ENCODE measurements at places on chromosomes 11 and 22. TPM values are rescaled to one million over a fixed set of nuclear protein-coding genes. Genes with fewer than 3 reads are reported as not detected.

GRCh38 chr11:36399236-36399635, 103.1 kb downstream of the PRR5L start:
- no peak for DNase-seq

FGF4 gene
- not detected for total RNA-seq

IZUMO1R gene
- not detected for total RNA-seq

FOLR2 gene
- total RNA-seq = 1.5 TPM

DNA sequence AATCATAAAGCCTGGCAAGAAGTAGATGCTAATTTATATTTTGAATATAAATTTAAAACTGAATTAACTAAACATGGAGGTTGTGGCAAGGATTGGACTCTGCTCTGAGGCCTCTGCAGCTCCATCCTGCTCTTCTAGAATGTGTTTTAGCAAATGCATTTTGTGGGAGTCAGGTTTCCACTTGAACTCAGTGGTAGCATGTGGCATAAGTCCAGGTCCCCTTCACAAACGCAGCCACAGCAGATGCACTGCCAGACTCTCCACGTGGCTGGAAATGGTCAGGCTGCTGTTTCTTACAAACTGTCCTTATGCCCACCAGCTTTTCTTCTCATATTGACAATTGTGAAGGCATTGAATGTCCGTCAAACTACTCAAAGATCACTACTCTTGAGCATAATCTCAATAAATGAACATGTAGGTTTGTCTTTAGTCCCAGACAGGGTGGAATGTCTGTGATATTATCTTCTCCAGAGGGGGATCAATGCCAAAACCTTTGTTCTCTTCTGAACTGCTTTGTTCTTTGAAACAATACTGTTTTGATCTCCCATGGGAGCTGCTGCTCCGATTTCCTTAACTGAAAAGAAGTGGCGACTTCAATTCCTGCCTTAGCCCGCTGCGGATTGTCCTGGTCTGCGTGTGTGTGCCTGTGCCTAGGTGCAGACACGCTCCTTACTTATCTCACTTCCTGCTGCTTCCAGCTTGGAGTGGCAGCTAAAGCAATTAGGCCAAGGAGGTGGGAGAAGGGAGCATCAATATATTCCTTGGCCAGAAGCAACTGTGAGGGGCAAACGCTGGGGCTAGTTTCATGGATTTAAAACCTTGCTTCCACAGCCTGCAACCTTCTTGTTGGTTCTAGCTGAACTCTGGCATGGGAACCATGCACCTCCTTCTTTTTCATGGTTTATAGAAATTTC, 24.2 kb downstream of the EIF4G2 start:
- no peak for DNase-seq

- DNase-seq = no peak
These were observed 77.6 kb downstream of the BMAL1 start for GRCh38 chr11:13355191-13355590.

- no peak for DNase-seq
These were observed 104.7 kb downstream of the TBC1D22A start for GRCh38 chr22:46867106-46867505.

- peak; percentile 62 for DNase-seq
These were observed 168.8 kb downstream of the RCN1 start for GRCh38 chr11:32259641-32260081.

DNA sequence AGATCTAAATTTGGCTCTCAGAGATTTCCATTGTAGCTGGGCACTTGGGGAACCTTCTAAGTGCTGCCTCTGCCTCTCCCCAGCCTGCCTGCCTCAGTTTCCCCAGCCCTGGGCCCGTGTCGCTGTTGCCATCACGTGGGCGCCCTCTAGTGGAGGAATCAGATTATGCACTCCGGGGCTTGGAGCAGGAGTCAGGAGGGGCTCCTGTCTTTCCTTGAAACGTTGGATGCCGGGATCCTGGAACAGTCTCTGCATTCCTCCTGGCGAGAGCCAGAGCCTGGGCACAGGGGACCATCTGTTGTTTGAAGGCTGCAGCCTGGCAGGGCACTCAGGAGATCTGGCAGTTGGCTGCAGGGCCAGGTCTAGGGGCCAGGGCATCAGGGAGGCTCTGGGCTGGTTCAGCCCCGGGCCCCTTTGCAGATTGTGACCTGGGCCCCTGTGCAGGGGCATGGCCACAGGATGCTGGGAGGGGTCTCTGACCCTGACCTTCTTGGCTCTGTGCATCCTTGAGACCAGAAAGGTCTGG, 71.6 kb downstream of the LRP5 start:
- DNase-seq = no peak

- DNase-seq = no peak
These were observed 66.2 kb downstream of the TNRC6B start for GRCh38 chr22:40243891-40244290.

RAB38 gene
- 8.4 TPM for total RNA-seq

DNA sequence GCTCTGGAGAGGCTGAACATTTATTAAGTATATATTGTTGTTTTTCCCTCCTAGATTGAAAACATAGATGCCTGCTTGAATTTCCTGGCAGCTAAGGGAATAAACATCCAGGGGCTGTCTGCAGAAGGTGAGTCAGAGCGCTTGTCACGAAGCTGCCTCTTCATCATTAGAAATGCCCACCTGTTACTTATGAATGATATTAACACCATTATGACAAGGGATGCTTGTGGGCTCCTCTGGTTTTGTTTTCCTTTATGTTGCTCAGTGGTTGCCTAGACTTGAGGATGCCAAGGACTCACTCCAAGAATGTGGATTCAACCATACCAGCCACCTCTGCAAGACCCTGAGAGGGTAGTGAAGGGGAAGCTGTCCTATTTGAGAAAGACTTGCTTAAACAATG, 156.2 kb downstream of the NAV2 start:
- no peak for DNase-seq

- no peak for DNase-seq
These were observed 2.5 kb upstream of the FEZ1 start for GRCh38 chr11:125498521-125498920.

- DNase-seq = no peak
These were observed 67.2 kb upstream of the BMAL1 start for GRCh38 chr11:13210424-13210823.

DNA sequence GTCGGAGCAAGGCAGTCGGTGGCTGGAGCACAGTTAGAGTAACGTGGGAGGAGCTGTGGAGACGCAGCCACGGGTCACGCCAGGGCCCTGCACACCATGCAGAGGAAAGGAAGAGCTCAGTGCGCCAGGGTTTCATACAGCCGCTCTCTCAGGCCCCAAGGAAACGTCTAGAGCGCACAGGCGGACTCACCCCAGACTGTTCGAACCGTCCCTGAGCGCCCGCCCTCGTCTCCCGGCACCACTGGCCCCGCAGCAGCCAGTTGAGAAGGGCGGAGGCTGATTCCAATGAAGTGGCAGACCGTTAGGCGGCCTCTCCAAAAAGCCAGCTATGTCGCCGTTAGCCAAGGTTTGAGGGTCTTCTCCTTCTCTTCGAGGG, 483 bp upstream of the HYLS1 start:
- DNase-seq = no peak

HSPB2 gene
- total RNA-seq = not detected

DNA sequence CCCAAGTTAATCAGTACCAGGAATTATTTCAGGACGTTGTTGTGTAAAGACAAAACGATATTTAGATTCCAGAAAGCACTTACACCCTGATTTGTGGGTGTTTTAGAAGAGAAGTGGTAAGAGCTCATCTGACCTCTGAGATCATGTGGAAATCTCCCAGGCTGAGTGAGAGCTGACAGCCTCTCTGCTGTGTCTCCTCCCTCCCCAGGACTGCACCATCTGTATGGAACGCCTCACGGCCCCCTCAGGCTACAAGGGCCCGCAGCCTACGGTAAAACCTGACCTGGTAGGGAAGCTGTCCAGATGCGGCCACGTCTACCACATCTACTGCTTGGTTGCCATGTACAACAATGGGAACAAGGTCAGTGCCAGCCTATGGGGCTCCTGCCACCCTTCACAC, 20.0 kb downstream of the DTX4 start:
- DNase-seq = no peak

DNA sequence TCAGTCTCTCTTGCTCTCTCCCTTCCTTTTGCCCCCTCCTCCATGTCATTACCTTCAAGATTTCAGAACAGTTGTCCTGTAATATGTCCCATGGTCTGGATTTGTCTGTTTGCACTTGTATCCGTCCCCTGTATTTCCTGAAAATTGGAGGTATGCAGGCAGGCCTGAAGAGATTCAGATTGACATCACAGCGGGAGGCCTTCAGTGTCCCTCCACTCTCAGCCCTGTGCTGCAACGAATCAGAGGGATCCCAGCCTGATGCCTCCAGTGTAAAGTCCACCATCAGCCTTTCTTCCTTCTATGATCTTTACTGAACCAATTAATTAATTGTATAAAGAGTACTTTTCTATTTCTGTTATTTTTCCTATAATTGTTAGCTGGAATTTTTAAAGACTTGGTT, 57.3 kb downstream of the ELMOD1 start:
- no peak for DNase-seq

DNA sequence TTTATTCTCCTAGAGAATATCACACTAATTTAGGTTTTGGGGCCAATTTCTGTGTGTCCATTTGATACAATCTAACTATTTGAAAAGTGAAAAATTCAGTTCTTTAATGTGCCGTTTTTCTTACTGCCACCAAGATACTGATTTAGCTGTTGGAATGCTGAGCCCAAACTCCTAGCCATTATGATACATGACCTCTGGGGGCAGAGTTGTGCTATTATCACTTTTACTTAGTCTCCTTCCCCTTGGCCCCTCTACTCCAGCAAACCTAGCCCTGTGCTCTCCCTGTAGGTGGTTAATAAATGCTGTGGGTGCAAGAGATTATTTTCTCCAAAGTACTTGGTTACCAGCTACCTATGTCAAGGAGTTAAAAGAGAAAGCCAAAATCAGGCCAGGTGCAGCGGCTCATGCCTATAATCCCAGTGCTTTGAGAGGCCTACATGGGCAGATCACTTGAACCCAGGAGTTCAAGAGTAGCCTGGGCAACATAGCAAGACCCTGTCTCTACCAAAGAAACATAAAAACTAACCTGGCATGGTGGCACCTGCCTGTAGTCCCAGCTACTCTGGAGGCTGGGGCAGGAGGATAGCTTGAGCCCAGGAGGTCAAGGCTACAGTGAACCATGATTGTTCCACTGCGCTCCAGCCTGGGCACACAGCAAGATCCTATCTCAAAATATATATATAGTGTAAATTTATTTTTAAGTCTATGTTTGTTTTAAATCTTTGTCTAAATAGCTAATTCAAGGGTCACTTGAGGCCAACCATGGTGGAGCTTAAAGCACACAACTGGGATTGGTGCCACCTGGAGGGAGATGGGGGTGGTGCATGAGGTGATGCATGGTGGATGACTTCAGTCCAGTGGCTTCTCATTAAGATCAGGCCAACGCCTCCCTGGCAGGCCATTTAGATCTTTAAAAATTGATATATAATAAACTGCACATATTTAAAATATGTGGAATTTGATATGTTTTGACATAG, 193.2 kb upstream of the PLET1 start:
- DNase-seq = no peak

DNA sequence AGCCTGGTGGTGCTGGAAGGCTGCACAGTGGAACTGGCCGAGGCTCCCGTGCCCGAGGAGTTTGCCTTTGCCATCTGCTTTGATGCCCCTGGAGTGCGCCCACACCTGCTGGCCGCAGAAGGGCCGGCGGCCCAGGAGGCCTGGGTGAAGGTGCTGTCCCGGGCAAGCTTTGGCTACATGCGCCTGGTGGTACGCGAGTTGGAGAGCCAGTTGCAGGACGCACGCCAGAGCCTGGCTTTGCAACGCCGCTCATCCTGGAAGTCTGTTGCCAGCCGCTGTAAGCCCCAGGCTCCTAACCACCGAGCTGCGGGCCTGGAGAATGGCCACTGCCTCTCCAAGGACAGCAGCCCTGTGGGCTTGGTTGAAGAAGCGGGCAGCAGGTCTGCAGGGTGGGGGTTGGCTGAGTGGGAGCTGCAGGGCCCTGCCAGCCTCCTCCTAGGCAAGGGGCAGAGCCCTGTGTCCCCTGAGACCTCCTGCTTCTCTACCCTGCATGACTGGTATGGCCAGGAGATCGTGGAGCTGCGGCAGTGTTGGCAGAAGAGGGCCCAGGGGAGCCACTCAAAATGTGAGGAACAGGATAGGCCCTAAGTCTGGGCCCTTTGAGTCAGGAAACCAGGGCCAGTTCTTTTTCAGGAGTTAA, 1.9 kb upstream of the SMDT1 start:
- DNase-seq = no peak

- DNase-seq = no peak
These were observed 10.7 kb downstream of the PPM1F start for GRCh38 chr22:21941921-21942320.

DNA sequence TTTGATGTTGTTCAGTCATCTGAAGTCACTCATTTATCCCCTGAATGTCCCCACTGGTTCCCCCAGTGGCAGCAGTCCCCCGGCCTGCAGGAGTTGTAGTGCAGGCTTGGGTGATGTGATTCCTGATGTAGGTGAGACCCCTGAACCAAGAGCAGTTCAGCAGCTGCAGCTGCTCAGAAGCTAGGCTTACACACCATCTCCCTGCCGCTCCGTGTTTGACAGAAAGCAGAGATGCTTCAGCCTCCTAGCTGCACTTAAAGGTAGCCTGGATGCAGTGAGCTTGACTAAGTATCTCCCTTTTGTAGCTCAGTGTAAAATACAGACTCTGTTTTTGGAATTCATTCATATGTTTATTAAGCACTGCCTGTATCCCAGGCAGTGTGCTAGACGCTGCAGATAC, 47.3 kb downstream of the C22orf31 start:
- no peak for DNase-seq

DNA sequence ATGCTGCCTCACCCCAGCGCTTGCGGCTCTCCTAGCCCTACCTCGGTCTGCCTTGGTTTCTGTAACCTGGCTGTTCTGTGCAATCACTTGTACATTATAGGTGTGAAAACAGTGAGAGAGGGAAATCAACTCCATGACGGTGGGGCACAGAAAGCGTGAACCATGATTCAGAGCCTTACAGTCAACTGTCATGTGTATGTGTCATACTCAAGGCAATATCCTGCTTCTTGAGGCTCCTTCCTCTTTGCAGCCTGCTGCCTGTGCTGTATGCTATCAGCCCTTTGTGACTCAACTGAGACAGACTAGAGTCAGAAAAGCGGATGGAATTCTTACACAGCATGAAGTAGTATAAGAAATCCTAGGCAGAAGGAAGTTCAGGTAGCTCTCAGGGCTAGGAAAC, 2.1 kb downstream of the NRIP3 start:
- DNase-seq = no peak

CDCA5 gene
- total RNA-seq = 81.4 TPM

- no peak for DNase-seq
These were observed 118.8 kb downstream of the TEAD1 start for GRCh38 chr11:12793065-12793464.

GAL3ST3 gene
- total RNA-seq = not detected

DNA sequence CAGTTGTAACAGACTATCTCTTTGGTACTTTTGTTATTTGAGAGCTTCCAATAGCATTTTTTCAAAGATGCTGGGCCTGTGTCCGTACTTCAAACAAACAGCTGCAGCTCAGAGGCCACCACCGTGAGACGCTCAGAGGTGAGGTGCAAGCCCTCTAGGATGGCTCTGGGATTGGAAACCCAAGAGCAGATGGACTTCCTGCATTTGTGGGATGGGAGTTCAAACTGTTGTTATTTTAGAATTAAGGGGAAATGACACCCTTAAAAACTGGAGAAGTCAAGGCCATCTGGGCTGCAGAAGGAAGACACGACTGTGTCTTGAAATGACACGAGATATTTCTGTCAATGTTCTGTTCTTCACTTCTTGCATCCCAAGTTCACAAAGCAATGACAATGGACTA, 9.2 kb upstream of the IL10RA start:
- DNase-seq = no peak

- no peak for DNase-seq
These were observed 1.1 kb downstream of the SCN2B start for GRCh38 chr11:118175031-118175992.

SMC1B gene
- total RNA-seq = not detected

GRCh38 chr11:123233280-123233974, 38.4 kb upstream of the CLMP start:
- DNase-seq = peak; percentile 34

DCDC1 gene
- total RNA-seq = not detected
